ENCODE measurements at places on chromosomes 3 and 15.
A peak's percentile ranks its signal among the peaks of the same experiment; 100 is the strongest.

DNA sequence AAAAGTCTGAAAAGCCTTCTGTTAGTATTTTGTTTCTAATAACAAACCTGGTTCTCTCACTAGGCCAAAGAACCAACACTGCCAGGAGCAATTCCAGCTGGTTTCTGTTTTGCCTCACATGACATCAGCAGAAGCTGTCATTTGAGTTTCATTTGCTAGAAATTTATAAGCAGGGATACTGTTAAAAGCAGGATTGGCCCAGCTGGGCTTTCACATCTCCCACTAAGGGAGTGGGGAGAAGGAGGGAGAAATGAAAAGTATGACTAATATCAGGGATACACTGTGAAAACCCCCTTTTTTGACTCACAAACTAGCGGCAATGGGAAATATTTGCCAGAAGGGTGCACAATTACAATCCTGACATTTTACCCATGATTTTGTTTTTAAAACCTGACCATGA lies 5.3 kb downstream of the CCDC80 start:
- DNase-seq: no peak

GRCh38 chr3:12443781-12444522 lies 40.3 kb upstream of the TSEN2 start:
- no peak for DNase-seq

DNA sequence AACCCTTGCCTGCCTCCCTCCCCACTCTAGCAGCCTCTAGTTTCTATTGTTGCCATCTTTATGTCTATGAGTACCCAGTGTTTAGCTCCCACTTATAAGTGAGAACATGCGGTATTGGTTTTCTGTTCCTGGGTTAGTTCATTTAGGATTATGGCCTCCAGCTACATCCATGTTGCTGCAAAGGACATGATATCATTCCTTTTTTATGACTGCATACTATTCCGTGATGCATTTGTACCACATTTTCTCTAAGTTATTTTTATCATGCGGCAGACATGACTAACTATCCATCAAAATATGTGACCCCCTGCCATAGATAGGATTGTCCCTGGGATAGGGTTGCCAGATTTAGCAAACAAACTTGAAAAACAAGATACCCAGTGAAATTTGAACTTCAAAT lies 58.4 kb downstream of the NR1D2 start:
- no peak for DNase-seq

DNA sequence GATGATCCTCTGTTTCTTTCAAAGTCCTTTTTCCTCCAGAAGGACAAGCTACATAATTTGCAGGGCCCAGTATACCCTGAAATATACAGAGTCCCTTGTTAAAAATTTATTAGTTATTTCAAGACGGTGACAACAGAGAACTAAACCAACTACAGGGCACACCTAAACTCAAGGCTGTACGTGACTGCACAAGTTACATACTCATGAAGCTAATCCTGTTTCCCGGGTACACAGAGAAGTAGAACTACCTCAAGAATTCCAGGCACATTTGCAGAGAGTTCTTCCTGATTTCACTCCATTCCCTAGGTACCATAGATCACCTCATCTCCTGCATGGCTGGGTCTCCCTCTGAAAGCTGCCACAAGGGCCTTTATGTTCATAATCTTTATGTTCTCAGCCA lies 279.4 kb upstream of the ARL6 start:
- no peak for DNase-seq

GRCh38 chr3:129506231-129506742 lies 22.2 kb upstream of the RHO start:
- DNase-seq: no peak

DNA sequence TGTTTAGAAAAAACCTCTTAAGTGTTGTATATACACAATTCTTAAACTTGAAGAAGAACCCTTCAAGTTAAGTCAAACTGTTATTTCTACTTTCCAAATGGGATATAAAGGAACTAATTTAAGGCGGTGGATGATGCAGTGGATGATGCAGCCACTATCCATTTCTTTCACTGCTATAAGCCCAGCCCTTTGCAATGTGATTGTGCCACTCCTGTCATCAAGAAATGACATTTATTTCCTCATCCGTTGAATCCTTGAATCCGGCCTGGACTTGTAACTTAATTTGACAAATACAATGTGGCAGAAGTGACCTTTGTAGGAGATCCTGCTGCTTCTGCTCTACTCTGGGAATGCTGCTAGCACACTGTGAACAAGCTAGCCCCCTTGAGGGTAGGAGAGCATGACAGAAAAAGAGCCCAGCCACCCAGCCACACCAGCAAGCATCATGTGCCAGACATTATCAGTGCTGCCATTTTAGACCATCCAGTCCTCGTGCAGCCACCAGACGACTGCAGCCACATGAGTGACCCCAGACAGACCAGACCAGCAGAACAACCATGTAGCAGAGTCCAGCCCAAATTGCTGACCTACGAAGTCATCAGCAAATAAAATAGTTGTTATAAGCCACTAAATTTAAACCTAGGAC lies 47.4 kb downstream of the UACA start:
- DNase-seq: no peak

- no peak for DNase-seq
These were observed 129.8 kb downstream of the FGF12 start for GRCh38 chr3:192597506-192597905.

DNA sequence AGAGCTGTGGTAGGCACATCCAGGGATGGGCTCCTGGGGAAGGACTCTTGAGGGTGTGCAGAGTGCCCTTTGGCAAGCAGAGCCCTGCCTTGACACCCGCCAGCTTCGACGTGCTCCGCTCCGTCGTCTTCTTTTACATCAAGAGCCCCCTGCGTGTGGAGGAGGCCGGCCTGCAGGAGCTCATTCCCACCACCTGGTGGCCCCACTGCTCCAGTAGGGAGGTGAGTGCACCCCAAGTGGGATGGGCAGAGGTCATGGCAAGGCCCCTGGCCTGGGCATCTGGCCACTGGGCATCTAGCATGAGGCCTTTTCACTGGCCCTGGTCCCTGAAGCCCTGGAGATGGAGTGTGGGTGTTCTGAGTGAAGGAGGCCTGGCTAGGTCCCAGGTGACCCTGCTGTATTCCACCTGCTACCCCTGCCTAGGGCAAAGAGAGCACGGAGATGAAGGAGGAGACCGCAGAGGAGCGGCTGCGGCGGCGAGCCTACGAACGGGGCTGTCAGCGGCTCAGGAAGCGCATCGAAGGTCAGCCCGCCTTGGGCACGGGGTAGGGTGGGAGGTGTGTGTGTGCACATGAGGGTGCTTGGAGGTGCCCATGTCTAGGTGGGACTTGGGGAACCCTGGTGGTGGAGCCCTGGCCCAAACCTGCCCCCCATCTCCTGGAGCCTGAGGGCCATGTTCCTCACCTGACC lies 12.2 kb downstream of the RNF123 start:
- DNase-seq: peak; percentile 65

- DNase-seq: no peak
These were observed 25.6 kb downstream of the MUC20 start for GRCh38 chr3:195746346-195746745.

- DNase-seq: no peak
These were observed 38.5 kb downstream of the PYDC2 start for GRCh38 chr3:191499307-191500080.

DNA sequence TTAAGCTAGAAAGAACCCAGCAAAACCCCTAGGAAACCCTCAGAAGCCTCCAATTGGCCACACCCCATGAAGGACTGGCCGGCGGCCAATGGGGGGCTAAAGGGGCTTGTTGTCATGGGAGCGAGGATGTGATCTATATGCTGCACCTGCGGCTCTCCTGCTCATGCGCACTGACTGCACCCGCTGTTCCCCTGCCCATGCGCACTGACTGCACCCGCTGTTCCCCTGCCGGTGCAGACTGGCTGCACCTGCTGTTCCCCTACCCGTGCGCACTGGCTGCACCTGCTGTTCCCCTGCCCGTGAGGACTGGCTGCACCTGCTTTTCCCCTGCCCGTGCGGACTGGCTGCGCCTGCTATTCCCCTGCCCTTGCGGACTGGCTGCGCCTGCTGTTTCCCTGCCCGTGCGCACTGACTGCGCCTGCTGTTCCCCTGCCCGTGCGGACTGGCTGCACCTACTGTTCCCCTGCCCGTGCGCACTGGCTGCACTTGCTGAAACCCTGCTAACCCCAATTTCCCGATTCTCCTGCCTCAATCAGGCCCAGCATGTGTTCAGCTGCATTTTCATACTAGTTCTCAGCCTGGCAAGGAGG lies 16.8 kb upstream of the MCCC1 start:
- DNase-seq: peak; percentile 95

DNA sequence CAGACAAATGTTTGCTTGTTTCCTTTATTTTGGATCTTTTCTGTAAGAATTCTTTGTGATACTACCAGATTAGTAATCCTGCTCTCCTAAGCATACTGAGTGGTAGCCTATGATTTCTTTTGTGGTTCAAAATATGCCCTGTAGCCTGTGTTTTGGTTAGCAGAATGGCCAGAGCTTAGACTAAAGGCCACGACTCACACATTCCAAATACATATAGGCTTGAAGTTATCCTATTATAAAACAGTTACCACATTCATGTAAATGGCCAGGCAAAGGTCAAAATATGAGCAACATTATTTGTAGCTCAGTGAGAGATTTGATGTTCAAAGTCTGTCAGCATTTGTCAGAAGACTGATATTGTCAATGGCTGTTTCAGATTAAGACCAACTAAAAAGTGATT lies 84.5 kb downstream of the MITF start:
- DNase-seq: no peak

DNA sequence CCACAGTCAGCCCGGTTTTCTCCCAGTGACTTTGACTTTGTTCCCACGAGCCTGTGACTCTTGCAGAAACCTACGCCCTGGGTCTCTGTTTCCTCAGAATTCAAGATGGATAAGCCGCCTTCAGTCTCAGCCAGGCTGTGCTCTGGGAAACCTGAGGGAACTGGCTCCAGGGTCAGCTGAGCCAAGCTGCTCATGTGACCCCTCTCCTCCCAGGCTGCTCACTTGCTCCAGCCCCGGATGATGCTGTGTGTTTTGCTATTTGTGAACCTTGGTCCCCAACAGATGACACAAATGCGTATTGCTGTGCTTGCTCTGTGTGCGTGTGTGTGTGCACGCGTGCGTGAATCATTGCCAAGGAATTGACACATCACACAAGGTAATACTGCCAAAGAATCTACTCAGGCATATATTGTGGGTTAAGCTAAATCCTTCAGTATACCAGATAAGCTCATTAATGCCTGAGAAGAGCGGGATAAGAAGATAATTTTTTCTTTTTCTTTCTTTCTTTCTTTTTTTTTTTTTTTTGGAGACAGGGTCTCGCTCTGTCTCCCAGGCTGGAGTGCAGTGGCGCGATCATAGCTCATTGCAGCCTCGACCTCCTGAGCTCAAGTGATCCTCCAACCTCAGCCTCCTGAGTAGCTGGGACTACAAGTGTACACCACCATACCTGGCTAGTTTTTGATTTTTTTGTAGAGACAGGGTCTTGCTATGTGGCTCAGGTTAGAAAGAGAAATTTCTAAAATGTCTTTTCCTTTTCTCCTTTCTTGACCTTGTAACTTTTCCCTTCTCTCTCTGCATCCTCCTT lies 29.2 kb upstream of the UMPS start:
- no peak for DNase-seq
